ENCODE measurements at places on chromosomes 2 and 18.
A peak's percentile ranks its signal among the peaks of the same experiment; 100 is the strongest.

DNA sequence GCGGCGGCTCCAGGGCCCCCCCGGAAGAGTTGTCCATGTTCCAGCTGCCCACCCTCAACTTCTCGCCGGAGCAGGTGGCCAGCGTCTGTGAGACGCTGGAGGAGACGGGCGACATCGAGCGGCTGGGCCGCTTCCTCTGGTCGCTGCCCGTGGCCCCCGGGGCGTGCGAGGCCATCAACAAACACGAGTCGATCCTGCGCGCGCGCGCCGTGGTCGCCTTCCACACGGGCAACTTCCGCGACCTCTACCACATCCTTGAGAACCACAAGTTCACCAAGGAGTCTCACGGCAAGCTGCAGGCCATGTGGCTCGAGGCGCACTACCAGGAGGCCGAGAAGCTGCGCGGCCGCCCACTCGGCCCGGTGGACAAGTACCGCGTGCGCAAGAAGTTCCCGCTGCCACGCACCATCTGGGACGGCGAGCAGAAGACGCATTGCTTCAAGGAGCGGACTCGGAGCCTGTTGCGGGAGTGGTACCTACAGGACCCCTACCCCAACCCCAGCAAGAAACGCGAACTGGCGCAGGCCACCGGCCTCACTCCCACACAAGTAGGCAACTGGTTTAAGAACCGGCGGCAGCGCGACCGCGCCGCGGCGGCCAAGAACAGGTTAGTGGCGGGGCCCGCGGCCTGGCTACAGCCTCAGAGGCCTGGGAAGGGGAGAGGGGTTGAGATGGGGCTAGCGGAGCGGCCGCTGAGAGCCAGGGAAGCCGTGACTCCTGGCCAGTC is 965 bp downstream of the SIX3 start:
- no peak for DNase-seq
- peak overlapping the region; percentile 29 for H3K4me3 ChIP-seq
- peaks cover 24% of the 10 kb centered on the region for H3K27me3 ChIP-seq
- no peaks in the 10 kb centered on the region for H3K36me3 ChIP-seq

DNA sequence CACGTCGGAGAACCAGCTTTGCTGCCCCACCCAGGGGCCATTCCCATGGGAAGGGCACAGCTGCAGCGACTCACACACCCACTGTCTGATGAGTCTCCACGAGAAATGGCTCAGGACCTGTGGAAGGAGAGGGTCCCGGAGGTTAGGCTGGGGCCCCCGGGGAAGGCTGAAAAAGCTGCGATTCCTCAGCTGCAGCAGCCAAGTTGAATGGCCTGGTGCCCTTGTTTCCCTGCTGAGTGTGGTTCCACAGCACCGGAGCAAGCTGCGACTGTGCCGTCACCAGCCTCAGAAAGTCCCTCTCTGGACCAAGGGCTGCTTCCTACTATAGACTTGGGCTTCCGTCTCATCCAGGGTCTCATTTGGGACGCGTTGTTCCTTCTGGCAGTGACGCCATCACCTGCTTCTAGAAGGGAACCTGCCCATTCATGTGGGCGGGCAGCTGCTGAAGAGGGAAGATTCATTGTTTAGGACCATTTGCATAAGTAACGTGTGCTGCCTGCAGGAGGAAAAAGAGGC is 180.2 kb downstream of the INHBB start:
- no peak for DNase-seq
- no peaks in the 10 kb centered on the region for H3K4me1 ChIP-seq
- H3K36me3 ChIP-seq: no peaks in the 10 kb centered on the region
- H3K4me3 ChIP-seq: no peak overlapping the region

DNA sequence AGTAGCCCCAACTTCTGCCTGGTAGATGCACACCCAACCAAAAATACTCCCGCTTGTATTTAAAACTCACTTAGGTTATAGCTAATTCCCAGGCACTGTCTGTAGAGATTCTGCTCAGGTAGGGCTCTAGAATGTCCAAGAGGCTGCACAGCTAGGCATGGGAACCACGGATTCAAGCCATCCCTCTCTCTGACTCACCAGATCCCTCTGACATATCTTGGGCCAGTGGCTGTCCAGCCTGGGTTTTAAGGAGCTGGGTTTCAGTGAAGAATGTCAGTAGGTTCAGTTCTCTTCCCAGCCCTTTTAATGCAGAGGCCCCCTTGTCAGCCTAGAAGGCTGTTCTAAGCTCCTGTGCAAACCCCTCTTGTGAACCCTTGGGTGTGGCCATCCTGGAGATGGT is 15.9 kb upstream of the IL1R1 start:
- no peaks in the 10 kb centered on the region for H3K36me3 ChIP-seq
- H3K27me3 ChIP-seq: no peaks in the 10 kb centered on the region

GRCh38 chr2:109213646-109214433 is 84.8 kb downstream of the SH3RF3 start:
- H3K4me3 ChIP-seq: peak overlapping the region; percentile 46
- peaks cover 4% of the 10 kb centered on the region for H3K27me3 ChIP-seq
- DNase-seq: peak; percentile 61
- H3K27ac ChIP-seq: no peak overlapping the region
- H3K4me1 ChIP-seq: peaks cover 50% of the 10 kb centered on the region

DNA sequence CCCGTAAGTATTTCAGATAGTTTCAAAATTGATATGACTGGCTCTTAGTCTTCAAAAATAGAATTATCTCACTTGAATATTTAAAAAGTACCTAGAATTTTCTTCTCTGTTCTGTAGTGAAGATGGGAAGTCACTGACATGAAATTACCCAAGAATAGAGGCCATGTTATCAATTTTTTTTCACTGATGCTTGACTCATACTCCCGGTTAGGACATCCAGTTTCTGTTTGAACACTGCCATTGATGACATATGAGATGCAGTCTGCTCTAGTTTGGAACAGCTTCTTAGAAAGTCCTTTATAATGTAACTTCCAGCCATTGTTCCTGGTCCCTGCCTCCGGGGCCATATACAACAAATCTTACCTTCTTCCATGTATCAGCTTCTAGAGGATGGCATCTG is 26.0 kb downstream of the MAP3K20 start:
- H3K4me1 ChIP-seq: no peaks in the 10 kb centered on the region
- H3K4me3 ChIP-seq: no peak overlapping the region
- no peaks in the 10 kb centered on the region for H3K36me3 ChIP-seq
- no peaks in the 10 kb centered on the region for H3K27me3 ChIP-seq
- DNase-seq: no peak
- H3K27ac ChIP-seq: no peak overlapping the region

DNA sequence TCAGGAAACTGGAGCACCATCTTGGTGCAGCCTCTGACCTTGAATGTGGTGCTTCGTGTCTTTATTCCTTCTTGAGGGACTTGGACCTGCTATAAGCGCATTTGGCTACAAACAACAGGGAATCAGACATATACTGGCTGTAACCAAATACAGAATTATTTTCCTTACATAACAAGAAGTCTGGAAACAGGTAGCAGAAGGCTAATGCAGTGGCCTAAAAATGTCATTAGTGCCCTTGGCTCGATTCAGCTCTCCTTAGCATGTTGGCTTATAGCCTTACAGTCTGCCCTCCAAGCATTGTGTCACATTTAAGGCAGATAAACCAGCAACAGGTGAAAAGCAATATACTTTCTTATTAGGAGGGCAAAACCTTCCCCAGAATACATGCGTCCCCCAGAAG is 655.4 kb downstream of the XIRP2 start:
- H3K4me1 ChIP-seq: no peaks in the 10 kb centered on the region
- no peak overlapping the region for H3K4me3 ChIP-seq
- H3K36me3 ChIP-seq: no peaks in the 10 kb centered on the region
- no peak for DNase-seq

Data from T-cell (primary cell).